SJSA1 (cell line): ENCODE measurements at places on chromosomes 6 and 20. TPM values are rescaled to one million over a fixed set of nuclear protein-coding genes. Genes with fewer than 3 reads are reported as not detected.

The ARMC12 gene
- total RNA-seq = not detected in 2 replicates

The DNAAF9 gene
- total RNA-seq = 9.4 and 12.3 TPM in 2 replicates

The GUCA1A gene
- total RNA-seq = not detected in 2 replicates

The ZBTB46 gene
- total RNA-seq = 2.4 and 3.8 TPM in 2 replicates

The IP6K3 gene
- 5.2 and 5.3 TPM in 2 replicates for total RNA-seq

The KHDC1 gene
- 0.66 and 2.2 TPM in 2 replicates for total RNA-seq

The ZNF334 gene
- total RNA-seq = 0.11 TPM in 1 of 2 replicates, not detected in the other

The FAXC gene
- 10.5 and 20.5 TPM in 2 replicates for total RNA-seq

DNA sequence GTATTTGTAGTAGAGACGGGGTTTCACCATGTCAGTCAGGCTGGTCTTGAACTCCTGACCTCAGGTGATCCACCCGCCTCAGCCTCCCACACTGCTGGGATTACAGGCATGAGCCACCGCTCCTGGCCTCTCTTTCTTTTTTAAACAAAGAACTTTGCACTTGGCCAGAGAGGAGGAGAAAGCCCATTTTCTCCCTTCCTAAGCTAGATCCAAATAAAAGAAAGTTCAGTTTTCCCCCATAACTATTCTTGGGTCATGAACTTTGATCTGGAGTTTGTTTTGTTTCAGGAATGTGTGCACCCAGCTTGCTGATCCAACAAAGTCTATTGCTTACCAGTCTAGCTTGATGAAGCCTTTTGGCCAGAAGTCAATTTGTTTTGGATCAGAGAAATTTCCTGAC, 23.4 kb downstream of the KCNS1 start:
- no peak for DNase-seq

DNA sequence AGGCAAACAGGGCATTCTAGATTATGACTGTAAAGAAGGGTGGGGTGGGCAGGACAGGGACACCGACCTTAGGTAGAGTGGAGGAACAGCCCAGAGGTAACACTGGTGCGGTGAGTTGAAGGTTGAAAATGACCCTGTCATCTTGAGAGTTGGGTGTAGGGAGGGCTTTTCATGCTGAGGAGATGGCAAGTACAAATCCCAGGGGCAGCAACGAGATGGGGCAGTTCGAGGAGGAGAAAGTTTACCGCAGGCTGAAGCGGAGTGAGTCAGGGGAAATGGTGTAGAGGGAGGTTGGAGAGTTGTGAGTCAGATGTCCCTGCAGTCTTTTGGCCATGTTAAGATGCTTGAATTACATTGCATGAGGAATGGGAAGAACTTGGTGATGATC, 101.1 kb downstream of the HIVEP1 start:
- DNase-seq = peak; percentile 49

GRCh38 chr6:107547451-107547840, 57.5 kb downstream of the SOBP start:
- DNase-seq = no peak

GRCh38 chr6:163935158-163935762, 520.7 kb downstream of the QKI start:
- DNase-seq = peak; percentile 69

GRCh38 chr20:56285496-56285895, 37.0 kb downstream of the MC3R start:
- no peak for DNase-seq

DNA sequence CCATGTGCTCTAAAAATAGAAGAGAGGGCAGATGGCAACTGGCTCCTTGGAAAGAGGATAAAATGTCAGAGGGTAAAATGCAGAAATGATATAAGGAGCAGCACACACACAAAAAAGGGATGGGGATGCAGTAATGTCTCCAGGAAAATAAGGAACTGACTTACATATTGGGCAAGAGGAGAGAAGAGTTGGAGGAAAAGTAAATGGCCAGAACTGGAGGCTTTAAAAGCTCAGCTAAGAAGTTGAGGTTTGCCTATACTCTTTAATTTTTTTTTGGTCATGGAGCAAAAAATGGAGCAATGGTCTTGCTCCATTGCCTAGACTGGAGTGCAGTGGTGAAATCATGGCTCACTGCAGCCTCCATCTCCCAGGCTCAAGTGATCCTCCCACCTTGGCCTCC, 93.7 kb downstream of the SULF2 start:
- no peak for DNase-seq

DNA sequence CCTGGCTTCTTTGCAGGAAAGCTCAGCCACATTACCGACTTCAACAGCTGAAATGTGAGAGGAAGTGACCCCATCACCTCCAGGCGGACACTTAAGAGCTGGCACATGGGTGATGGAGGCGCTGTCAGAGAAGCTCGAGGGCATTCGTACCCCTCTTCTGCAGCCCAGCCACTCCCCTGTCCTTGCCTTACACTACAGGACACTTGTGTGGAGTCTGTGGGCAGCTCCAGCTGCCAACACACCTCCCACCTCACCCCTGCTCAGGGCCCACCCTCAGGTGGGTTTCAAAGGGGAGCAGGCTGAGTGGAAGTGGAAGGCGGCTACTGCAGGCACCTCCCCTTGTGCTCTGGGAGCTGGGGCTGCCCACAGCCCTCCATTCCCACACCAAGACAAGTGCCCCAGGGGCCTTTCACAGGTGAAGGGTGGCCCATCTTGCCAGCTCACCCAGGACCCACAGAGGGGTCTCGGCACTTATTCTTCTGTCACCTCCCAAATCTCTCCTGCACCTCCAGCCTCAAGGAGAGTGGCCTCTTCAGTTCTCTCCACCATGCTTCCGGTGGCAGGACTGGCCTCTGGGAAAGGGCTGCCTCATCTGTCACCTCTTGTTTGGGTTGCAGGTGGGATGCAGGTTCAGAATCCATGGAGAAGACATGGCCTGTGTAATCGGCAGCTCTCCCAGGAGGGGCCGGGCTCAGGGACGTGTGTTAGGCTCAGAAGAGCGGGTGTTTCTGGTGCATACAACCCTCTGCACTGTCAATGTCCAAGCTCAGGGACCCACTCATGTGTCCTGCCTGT, 49.8 kb downstream of the IRF4 start:
- DNase-seq = no peak

GRCh38 chr20:56995635-56996075, 270.8 kb downstream of the BMP7 start:
- no peak for DNase-seq

DNA sequence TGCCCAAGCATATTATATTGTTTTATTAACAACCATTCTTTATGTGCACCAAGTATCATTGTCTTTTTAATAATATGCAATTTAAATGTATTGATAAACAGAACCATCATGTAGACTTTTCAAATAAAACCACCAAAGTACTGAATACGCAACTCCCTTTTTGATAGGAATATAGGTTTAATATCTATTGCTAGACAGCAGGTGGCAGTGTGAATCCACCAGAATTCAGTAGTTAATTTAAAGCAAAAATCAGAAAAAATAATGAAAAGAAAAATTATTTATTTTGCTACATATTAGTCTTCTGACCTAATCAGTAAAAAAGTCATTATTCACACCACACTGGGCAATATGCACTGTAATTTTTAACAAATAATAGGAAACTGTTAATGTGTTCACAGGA, 143.7 kb downstream of the KLHL32 start:
- DNase-seq = peak; percentile 5

- DNase-seq = peak; percentile 72
Measured at GRCh38 chr6:16555550-16555949, 205.7 kb downstream of the ATXN1 start.

- no peak for DNase-seq
Measured at GRCh38 chr6:41222045-41222444, 6.1 kb upstream of the TREML4 start.

- peak; percentile 72 for DNase-seq
Measured at GRCh38 chr20:38139977-38140753, 24.9 kb downstream of the TGM2 start.

DNA sequence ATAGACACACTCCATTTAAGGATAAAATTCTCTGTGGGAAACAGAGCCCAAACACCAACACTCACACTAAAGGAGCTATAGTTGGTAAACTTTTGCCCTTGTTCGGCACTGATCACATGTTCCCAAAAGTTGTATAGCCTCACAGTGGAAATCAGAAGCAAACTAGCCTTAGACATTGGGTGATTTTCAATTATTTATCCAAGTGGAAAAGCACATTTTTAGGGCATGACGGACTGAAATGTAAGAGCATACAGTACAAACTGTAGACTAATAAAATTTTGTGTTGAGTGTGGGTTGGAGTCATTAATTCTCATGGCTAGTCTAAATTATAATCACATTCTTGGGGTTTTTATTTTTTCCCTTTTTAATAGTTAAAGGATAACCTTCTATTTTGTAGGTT, 202.4 kb downstream of the MOXD1 start:
- DNase-seq = peak; percentile 67
